Small intestine (tissue), 16 donors: ENCODE measurements at places on chromosomes 2 and 18.

DNA sequence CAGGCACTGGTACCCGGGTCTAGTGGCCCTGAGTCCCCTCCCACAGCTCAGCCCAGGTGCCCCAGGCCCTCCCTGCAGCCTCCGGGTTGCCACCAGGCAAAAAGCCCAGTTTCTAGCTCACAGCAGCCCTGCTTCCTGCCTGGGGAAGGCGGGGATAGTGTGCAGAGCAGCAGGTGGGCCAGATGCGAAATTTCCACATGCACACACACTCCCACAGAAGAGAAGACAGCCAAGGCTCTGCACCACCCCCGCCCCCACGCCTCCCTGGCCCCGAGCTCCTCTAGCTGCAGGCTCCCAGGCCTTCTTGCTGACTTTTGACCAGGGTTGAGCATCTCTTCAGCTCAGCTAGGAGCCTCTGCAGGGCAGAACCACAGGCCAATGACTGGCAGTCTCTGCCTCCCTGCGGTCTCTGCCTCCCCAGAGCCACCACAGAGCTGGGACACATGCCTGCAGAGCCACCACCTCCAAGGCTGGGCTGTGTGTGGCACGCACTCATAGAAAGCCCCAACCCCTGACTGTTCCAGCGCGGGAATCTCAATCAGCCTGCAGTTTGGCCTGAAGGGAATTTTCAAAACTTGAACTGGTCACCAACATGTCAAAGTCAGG is 7.2 kb downstream of the SLC66A2 start:
- no peak for DNase-seq
- no peaks in the 10 kb centered on the region for H3K4me1 ChIP-seq
- H3K27ac ChIP-seq, result no peak overlapping the region

DNA sequence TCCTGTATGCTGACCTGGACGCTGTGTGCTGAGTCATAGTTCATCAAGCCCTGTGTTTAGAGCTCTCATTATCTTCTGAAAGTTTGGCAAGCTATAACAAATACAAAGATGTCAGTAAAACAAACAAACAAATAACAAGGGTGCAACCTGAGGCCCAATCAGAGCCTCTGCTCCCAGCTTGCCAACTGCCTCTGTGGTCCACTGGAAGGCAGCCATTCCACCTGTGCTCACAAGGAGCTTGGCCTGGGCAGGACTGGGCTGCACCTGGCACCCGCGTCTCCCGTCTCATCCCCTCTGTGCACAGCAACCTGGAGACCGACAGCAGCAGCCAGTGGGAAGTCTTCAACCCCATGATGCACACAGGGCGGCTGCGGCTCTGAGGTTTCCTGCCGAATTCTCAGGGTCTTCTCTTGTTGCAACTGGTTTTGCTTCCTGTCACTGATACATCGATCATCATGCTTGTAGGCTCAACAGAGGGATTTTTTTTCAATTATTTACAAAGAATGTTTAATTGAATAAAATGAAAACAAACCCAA is 97.8 kb downstream of the TMEM18 start:
- no peak for DNase-seq
- H3K4me3 ChIP-seq, result no peak overlapping the region
- no peaks in the 10 kb centered on the region for H3K36me3 ChIP-seq
- H3K27ac ChIP-seq, result no peak overlapping the region

GRCh38 chr18:33781429-33781828 is 203.4 kb downstream of the ASXL3 start:
- H3K36me3 ChIP-seq, result no peaks in the 10 kb centered on the region
- no peak overlapping the region for H3K4me3 ChIP-seq
- H3K4me1 ChIP-seq, result no peaks in the 10 kb centered on the region

GRCh38 chr18:22063102-22063501 is 106.3 kb upstream of the GATA6 start:
- no peak for DNase-seq
- no peaks in the 10 kb centered on the region for H3K27me3 ChIP-seq
- peaks cover 32% of the 10 kb centered on the region for H3K4me1 ChIP-seq
- H3K36me3 ChIP-seq, result no peaks in the 10 kb centered on the region
